ENCODE measurements at places on chromosomes 7 and 10. TPM values are rescaled to one million over a fixed set of nuclear protein-coding genes. Genes with fewer than 3 reads are reported as not detected.

- H3K4me1 ChIP-seq, result no peaks in the 10 kb centered on the region
- no peaks in the 10 kb centered on the region for H3K36me3 ChIP-seq
- H3K27ac ChIP-seq, result no peak overlapping the region
- no peak overlapping the region for H3K4me3 ChIP-seq
- no peaks in the 10 kb centered on the region for H3K27me3 ChIP-seq
Observed at GRCh38 chr7:141993354-141993753, 2.3 kb upstream of the MGAM start.

DNA sequence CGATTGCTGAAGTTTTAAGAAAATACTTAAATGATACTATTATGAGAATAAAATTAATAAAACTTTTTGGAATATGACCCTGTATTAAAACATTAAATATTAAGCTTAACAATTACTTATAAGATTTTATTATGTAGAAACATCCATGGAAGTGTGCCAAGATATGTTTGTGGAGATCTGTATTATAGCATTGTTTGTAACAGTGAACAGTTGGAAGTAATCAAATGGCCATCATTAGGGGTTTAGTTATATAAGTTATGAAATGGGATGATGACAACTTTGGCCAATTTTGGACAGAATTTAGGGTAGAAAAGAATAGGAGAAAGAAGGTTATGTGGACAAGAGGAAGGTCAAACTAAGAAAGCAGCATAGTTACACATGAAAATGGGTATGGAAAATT, 88.0 kb downstream of the AKAP9 start:
- peaks cover 12% of the 10 kb centered on the region for H3K36me3 ChIP-seq
- H3K27ac ChIP-seq, result no peak overlapping the region
- H3K4me3 ChIP-seq, result no peak overlapping the region
- DNase-seq, result no peak

- H3K27me3 ChIP-seq, result no peaks in the 10 kb centered on the region
- DNase-seq, result peak; percentile 96
- peak overlapping the region; percentile 80 for H3K27ac ChIP-seq
- H3K4me1 ChIP-seq, result peaks cover 7% of the 10 kb centered on the region
Observed at GRCh38 chr7:105097619-105098018, 83.6 kb downstream of the KMT2E start.

GRCh38 chr10:89550509-89550908, 15.1 kb upstream of the SLC16A12 start:
- H3K27me3 ChIP-seq, result no peaks in the 10 kb centered on the region
- H3K4me3 ChIP-seq, result no peak overlapping the region
- H3K27ac ChIP-seq, result no peak overlapping the region
- DNase-seq, result peak; percentile 57
- H3K4me1 ChIP-seq, result peaks cover 1% of the 10 kb centered on the region

DNA sequence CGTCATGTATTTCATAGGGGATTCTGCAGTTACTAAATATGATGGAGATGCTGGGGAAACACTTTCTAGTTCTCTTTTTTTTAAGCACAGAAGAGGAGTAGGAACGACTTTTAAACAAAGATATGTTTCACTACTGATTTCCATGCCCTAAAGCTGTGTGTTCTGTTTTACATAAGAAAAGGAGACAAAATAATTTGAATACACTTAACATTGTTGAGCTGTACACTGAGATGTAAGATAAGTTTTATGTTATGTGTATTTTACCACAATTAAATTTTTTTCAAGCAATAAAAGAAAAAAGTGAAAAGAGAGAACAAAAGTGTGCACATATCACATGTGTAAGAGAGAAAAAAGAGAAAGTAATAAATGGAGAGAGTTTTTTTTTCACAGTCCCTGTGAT, 408.2 kb downstream of the PHTF2 start:
- H3K27me3 ChIP-seq, result no peaks in the 10 kb centered on the region
- no peak for DNase-seq
- no peaks in the 10 kb centered on the region for H3K4me1 ChIP-seq
- no peaks in the 10 kb centered on the region for H3K36me3 ChIP-seq
- H3K27ac ChIP-seq, result no peak overlapping the region
- H3K4me3 ChIP-seq, result no peak overlapping the region

GRCh38 chr7:155913291-155913690, 101.0 kb upstream of the SHH start:
- no peaks in the 10 kb centered on the region for H3K27me3 ChIP-seq
- DNase-seq, result peak; percentile 35
- H3K4me3 ChIP-seq, result no peak overlapping the region
- H3K27ac ChIP-seq, result peak overlapping the region; percentile 31
- H3K36me3 ChIP-seq, result no peaks in the 10 kb centered on the region
- peaks cover 8% of the 10 kb centered on the region for H3K4me1 ChIP-seq

DNA sequence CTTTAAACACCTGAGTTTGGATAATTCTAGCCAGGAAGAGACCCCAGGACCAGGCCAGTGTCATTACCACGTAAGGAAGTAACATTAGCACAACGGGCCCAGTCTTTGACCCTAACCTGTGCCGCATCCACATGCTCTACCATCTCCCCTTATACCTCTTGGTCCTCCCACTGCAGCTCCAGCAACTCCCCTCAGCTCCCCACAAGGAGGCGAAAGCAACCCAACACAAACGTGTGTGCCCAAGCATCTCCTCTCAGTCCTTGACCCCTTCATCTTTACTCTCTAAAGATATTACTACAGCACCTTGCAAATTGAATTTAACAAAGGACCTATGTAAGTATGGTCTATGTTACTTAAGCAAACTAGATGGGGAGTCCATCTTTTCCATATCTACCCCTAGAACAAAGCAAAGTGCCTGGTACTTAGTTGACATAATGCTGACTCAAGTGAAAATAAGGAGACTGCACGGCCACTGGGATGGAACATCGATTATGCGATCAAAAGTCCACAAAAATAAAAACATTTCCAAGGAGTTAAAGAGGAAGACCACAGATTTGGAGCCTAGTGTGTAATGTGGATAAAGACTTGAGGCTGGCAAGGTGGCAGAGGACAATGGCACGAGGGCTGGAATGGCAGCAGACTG, 147.7 kb downstream of the JAZF1 start:
- H3K4me1 ChIP-seq, result peaks cover 17% of the 10 kb centered on the region
- no peaks in the 10 kb centered on the region for H3K27me3 ChIP-seq
- no peak for DNase-seq

GRCh38 chr7:128268233-128268632, 27.2 kb downstream of the LEP start:
- no peaks in the 10 kb centered on the region for H3K36me3 ChIP-seq
- H3K27me3 ChIP-seq, result peaks cover 50% of the 10 kb centered on the region
- H3K4me3 ChIP-seq, result no peak overlapping the region

- DNase-seq, result no peak
- no peak overlapping the region for H3K27ac ChIP-seq
- no peaks in the 10 kb centered on the region for H3K27me3 ChIP-seq
- no peak overlapping the region for H3K4me3 ChIP-seq
- H3K36me3 ChIP-seq, result no peaks in the 10 kb centered on the region
Observed at GRCh38 chr7:38142736-38143135, 35.3 kb upstream of the STARD3NL start.

- no peak overlapping the region for H3K4me3 ChIP-seq
- H3K4me1 ChIP-seq, result no peaks in the 10 kb centered on the region
- H3K36me3 ChIP-seq, result no peaks in the 10 kb centered on the region
- H3K27me3 ChIP-seq, result no peaks in the 10 kb centered on the region
Observed at GRCh38 chr7:147829016-147829415, 761.5 kb upstream of the C7orf33 start.

- no peak for DNase-seq
- H3K4me3 ChIP-seq, result no peak overlapping the region
- peaks cover 5% of the 10 kb centered on the region for H3K27me3 ChIP-seq
- H3K4me1 ChIP-seq, result no peaks in the 10 kb centered on the region
- H3K36me3 ChIP-seq, result no peaks in the 10 kb centered on the region
- H3K27ac ChIP-seq, result no peak overlapping the region
Observed at GRCh38 chr10:15704581-15704968, 15.1 kb downstream of the ITGA8 start.

DNA sequence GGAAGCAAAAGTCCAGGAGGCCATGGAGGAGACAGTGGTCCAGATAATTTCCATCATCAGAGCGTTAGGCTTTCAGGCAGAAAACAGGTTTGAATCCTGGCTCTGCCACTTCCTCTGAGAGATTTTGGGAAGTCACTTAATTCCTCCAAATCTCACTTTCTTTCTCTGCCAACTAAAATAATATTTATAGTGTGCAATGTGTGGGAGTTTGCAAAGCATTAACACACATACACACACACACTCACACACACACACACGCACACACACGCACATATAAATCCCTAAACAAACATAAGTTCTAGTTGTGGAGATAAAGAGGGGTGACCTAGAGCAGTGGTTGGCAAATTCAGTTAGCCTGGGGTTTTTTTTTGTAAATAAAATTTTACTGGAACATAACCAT, 84.8 kb downstream of the TRIL start:
- peaks cover 9% of the 10 kb centered on the region for H3K27me3 ChIP-seq
- no peaks in the 10 kb centered on the region for H3K36me3 ChIP-seq
- no peak overlapping the region for H3K4me3 ChIP-seq
- H3K27ac ChIP-seq, result no peak overlapping the region
- no peak for DNase-seq

GRCh38 chr10:373526-374309, 238.5 kb downstream of the ZMYND11 start:
- peak; percentile 63 for DNase-seq
- H3K27me3 ChIP-seq, result no peaks in the 10 kb centered on the region
- H3K36me3 ChIP-seq, result peaks cover 30% of the 10 kb centered on the region
- peak overlapping the region; percentile 27 for H3K27ac ChIP-seq
- H3K4me1 ChIP-seq, result peaks cover 29% of the 10 kb centered on the region
- no peak overlapping the region for H3K4me3 ChIP-seq

FAM241B gene
- 0.18 TPM for total RNA-seq

FLNC gene
- total RNA-seq, result 116 TPM

PNLIPRP2 gene
- not detected for total RNA-seq

HOXA1 gene
- total RNA-seq, result 0.83 TPM

SAP25 gene
- total RNA-seq, result not detected

OPN4 gene
- total RNA-seq, result not detected

SKIDA1 gene
- total RNA-seq, result 0.56 TPM

STOX1 gene
- 0.18 TPM for total RNA-seq
